ENCODE measurements at places on chromosomes 11 and 22.

- DNase-seq, result no peak
Observed at GRCh38 chr11:70225681-70226177, 22.6 kb downstream of the FADD start.

- DNase-seq, result no peak
Observed at GRCh38 chr11:126588630-126589491, 233.4 kb downstream of the ST3GAL4 start.

DNA sequence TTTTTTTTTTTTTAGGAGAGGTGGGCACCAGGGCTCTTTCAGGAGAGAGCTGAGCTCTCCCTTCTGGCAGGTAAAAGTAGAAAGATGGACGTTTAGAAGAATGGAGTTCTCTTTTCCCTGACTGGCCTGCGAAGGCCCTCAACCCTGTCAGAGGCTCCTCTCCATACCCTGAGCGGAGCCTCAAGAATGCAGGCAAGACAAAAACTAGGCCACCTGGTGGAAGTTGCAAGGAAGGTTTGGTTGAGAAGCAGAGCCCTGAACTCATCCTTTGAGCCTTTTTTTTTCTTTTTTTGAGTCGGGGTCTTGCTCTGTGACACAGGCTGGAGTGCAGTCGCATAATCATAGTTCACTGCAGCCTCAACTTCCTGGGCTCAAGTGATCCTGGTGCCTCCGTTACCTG, 1.4 kb downstream of the OTOG start:
- no peak for DNase-seq

- no peak for DNase-seq
Observed at GRCh38 chr11:130915603-130916237, 559 bp downstream of the SNX19 start.

GRCh38 chr11:68569357-68569756, 108.8 kb downstream of the PPP6R3 start:
- peak; percentile 13 for DNase-seq

- no peak for DNase-seq
Observed at GRCh38 chr22:24376586-24376985, 50.8 kb upstream of the ADORA2A start.

DNA sequence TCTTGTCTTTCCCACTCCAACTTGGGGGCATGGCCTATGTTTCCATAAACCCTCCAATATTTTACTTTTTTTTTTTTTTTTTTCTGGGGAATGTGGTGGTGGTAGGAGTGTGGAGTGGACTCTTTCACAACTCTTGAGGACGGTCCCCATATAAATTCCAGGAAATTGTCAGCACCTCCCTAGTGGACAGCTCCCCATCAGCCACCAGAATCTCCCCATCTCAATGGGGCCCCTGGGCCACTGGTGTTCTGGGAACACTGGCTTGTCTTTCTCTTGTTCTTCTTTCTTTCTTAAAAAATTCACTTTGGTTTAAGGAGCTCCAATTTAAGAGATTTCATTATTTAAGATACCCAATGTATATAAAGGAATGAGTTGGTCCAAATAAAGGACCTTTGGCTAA, 74.1 kb downstream of the ADM start:
- DNase-seq, result no peak

- no peak for DNase-seq
Observed at GRCh38 chr11:88178191-88178590, 2.9 kb upstream of the RAB38 start.

DNA sequence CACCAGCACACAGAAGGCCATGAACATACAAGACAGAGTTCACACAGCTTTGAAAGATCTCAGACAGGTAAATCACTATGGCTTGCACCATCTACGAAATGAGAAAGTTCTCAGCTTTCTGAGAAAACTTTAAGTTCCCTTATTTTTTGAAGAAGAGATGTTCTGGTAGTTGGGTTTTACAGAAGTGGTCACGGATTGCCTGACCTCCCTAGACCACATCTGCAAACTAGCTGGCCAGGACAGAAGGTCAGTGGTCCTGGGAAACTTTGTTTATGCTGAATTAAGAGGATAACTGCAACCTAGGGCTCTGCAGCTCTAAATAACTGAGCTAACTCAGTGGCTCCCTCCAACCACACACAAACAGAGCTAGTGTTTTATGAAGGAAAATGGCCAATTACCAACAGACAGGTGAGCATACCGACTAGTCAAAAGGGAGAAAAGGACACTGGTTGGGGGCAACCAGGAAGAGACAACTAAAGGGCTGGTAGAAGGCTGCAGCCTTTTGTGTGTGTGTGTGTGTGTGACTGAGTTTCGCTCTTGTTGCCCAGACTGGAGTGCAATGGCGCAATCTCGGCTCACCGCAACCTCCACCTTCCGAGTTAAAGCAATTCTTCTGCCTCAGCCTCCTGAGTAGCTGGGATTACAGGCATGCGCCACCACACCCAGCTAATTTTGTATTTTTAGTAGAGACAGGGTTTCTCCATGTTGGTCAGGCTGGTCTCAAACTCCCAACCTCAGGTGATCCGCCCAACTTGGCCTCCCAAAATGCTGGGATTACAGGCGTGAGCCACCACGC, 8.5 kb upstream of the SCN2B start:
- no peak for DNase-seq

- DNase-seq, result no peak
Observed at GRCh38 chr11:16925561-16926065, 88.6 kb downstream of the PLEKHA7 start.

DNA sequence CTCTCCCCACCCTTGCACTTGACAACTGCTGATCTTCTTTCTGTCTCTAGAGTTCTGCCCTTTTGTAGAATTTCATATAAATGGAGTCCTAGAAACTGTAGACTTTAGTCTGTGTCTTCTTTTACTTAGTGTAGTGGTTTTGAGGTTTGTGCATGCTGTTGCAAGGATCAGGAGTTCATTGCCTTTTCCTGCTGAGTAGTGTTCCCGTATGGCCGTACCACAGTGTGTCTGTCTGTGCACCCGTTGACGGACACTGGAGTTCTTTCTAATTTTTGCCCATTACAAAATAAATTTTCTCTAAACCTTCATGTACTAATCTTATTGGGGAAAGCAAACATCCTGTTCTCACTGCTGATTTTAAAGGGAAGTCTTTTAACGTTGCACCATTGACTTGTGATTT, 138.1 kb downstream of the TBC1D22A start:
- DNase-seq, result no peak

DNA sequence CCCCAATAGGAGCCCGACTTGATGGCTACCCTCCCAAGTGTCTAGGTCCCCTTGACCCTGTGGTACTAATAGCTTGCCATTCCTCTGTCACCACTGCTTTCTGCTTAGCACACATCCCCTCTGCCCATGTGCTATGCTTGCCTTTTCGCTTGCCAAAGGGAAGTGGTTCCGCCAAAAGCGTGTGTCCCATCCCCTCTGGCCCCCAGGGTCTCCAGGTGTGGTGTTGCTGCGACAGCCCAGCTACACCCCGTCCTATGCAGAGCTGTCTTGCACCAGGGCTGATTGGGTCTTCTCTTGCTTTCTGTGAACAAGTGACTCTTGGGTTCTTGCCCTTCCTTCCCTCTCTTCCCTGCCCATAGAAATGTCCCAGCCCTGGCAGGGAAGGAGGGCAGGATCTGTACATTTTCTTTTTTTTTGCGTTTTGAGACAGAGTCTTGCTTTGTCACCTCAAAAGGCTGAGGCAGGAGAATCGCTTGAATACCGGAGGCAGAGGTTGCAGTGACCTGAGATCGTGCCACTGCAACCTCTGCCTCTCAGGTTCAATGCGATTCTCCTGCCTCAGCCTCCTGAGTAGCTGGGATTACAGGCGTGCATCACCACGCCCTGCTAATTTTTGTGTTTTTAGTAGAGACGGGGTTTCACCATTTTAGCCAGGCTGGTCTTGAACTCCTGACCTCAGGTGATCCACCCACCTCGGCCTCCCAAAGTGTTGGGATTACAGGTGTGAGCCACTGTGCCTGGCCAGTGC, 3.9 kb downstream of the TANGO2 start:
- DNase-seq, result no peak

- no peak for DNase-seq
Observed at GRCh38 chr22:50733521-50734342, 4.3 kb upstream of the ACR start.

GRCh38 chr11:96015906-96016565, 92.1 kb upstream of the MTMR2 start:
- peak; percentile 63 for DNase-seq

DNA sequence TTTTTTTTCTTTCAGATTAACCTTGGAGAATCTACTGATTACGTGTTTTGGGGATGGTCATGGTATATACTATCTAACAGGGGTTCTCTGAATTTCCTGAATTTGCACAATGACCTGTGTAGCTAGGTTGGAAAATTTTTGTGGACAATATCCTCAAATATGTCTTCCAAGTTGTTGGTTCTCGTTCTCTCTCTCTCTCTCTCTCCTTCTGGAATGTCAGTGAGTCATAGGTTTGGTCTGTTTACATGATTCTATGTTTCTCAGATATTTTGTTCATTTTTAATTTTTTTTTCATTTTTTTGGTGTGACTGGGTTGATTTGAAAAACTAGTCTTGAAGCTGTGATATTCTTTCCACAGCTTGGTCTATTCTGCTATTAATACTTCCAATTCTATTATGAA, 604.0 kb upstream of the ANO3 start:
- no peak for DNase-seq

- no peak for DNase-seq
Observed at GRCh38 chr22:28208036-28208435, 289.0 kb upstream of the PITPNB start.

- no peak for DNase-seq
Observed at GRCh38 chr11:124600621-124601320, 10.5 kb upstream of the PANX3 start.

DNA sequence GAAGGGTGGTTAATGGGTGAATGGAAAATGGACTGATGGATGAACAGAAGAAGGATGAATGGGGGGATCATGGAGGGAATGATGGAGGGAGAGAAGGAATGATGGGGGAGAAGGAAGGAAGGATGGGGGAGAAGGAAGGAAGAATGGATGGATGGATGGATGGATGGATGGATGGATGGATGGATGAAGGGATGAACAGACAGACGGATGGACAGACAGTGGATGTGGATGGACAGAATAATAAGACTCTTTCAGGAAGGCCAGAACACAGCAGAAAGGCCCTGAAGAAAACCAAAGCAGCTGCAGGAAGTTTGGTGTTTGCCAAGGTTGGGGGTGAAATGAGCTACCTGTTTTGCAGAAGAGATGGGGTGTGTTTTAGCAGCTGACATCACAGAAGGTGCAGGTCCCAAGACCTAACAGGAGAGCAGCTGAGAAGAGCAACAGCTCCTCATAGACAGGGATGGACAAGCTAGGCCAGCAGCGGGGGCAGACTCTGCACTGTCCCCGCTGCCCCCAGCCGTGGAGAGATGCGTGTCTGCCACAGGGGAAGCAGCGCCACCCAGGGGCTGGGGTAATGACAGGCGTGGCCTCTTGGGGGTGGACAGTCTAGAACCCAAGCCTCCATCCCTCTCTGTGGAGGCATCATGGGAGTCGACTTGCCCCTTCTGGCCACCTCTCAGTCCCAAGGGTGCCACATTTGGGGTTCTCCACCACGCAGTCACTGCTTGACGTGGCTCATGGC, 17.9 kb downstream of the C1QTNF6 start:
- DNase-seq, result peak; percentile 29

- DNase-seq, result no peak
Observed at GRCh38 chr11:94776351-94777321, 8.5 kb downstream of the AMOTL1 start.

- no peak for DNase-seq
Observed at GRCh38 chr11:126079621-126080124, 17.0 kb upstream of the CDON start.

- no peak for DNase-seq
Observed at GRCh38 chr11:46345131-46345597, 2.1 kb upstream of the DGKZ start.

DNA sequence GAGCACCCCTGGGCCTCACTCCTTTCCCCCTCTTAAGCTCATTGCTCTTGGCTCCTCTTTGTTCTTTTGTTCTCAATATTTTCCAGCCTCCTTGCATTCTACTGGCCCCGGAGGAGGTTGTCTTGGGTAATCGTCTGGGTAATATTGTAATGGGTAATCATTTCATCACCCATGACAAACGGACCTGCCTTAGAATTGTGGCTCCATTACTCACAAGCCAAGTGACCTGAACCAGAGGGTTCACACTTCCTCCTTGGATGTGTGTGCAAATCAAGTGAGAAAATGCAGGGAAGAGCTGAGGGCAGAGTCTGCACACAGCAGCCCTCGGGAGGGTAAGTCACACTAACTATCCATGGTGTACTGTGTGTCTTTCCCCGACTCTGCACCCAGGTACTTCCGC, 305.0 kb downstream of the BUD13 start:
- no peak for DNase-seq

DNA sequence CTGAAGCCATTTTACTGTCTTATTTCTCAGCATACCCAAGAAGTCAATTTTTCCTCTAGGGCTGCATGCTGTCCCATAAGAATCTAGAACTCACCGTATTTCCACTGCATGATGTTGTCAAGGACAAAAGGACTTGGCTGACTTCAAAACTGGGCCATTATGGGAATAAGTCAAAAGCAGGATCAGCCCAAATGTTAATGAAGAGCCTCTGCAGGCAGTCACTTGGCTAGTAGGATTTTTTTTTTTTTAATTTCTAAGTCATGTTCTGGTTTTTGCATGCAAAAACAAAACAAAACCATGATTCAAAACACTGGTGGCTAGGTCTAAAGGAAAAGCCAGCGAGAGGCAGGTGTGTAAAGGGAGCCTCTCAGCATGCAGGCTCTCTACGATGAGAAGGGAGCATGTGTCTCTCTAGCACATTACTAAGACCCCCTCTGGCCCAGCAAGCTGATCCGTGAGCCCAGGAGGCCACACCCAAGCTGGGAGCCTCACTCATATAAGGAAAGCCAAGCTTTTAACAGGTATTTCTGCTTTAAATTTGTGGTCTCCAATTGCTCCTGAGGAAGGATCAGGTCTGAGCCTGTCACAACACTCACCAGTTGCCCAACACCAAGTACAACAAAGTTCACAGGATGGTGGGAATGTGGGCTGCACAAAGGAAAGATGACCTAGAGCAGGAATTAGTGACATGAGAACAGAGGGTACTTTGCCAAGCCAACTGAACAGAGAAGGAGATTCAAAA, 21.4 kb upstream of the STK33 start:
- DNase-seq, result no peak

GRCh38 chr11:71425409-71425808, 22.8 kb downstream of the DHCR7 start:
- DNase-seq, result no peak

- DNase-seq, result peak; percentile 80
Observed at GRCh38 chr22:36383110-36383581, 4.6 kb downstream of the MYH9 start.

DNA sequence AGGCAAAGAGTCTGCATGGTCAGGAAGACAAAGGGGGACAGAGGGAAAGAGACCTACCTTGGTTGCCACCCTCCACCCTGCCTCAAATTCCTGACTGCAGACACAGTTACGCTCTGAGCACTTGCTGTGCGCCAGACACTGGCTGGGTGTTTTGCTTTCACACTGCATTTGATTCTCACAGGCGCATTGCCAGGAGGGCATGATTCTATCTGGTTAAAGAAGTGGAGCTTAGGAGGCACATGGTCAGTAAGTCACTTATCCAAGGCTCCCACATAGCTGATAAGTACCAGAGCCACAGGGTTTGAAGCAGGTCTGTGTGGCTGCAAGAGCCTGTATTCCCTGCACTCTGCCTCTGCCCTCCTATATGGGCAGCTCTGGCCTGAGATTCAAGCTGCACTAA, 103.9 kb downstream of the TIMP3 start:
- DNase-seq, result no peak

GRCh38 chr22:33018232-33018864, 39.8 kb downstream of the SYN3 start:
- DNase-seq, result peak; percentile 20

GRCh38 chr22:27835446-27835845, 33.9 kb upstream of the MN1 start:
- no peak for DNase-seq
